ENCODE measurements at places on chromosomes 2 and 18. TPM values are rescaled to one million over a fixed set of nuclear protein-coding genes. Genes with fewer than 3 reads are reported as not detected.

- DNase-seq: no peak
Observed at GRCh38 chr2:119696494-119697030, 17.6 kb downstream of the TMEM177 start.

DNA sequence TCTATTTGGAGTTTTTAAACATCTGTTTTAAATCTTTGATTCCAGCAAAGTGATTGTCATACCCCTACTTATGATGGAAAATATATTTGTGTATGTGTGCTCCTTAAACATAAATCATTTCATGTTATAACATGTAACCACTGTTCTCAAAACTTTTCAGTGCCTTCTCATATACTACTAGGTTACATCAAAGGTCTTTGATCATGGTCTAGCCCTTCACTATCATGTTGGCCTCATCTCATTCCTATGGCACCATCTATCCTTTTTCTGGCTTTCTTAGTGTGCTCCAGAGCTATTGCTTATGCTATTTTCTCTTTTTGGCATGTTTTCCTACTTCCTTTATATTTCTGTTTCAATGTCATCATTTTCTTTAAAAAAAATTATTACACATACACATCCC lies 367.9 kb upstream of the SLC39A10 start:
- no peak for DNase-seq

DNA sequence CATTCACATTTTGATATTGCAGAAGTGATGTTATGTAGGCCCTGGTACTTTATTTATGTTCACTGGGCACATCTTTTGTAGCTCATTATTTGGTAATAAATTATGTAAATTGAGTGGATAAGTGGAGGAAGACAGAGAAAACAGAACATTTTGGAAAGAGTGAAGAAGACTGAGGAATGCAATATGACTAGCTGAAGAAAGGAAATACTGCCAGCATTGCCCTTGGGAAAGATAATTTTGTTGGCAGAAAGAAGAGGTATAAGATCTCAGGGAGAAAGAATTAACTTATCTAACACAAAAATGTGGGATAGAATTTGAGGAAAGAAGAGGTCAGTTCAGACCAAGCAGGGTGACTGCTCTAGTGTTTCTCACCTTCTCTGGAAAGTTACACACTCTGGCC lies 118.8 kb downstream of the TTC27 start:
- DNase-seq: no peak

DNA sequence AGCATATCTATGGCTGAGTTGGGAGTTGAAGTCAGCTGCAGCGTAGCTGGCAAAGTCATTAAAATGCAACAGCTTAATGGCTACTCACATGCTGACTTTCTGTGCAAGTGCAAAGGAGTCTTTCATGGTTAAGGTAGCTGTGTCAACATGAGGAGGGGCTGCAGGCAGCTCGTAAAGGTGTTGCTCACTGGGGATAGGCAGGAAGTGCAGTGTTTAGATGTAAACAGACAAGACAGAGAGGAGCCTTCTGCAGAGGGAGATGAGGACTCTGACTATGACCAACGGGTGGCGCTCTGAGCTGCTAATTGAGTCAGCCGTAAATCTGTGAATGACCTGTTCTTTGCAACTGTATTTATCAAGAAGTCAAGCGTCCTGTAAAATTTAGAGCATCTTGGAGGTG lies 22.3 kb upstream of the CAVIN2 start:
- no peak for DNase-seq

DNA sequence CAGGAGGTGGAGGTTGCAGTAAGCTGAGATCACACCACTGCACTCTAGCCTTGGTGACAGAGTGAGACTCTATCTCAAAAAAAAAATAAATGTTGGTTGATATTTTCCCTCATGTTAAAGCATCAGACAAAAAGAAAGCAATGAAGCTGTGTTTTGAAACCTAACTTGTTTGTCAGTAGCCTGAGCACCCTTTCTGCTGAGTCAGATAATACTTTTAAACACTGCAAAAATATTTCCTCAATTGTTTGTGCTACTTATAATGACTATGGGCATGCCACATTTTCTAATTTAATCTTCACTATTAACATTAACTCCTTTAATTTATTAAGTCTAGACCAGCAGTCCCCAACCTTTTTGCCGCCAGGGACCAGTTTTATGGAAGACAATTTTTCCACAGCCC lies 236.3 kb upstream of the AGAP1 start:
- no peak for DNase-seq

GRCh38 chr2:142544173-142544572 lies 333.3 kb upstream of the KYNU start:
- DNase-seq: peak; percentile 31

- DNase-seq: no peak
Observed at GRCh38 chr18:23283916-23284430, 148.7 kb downstream of the CABLES1 start.

DNA sequence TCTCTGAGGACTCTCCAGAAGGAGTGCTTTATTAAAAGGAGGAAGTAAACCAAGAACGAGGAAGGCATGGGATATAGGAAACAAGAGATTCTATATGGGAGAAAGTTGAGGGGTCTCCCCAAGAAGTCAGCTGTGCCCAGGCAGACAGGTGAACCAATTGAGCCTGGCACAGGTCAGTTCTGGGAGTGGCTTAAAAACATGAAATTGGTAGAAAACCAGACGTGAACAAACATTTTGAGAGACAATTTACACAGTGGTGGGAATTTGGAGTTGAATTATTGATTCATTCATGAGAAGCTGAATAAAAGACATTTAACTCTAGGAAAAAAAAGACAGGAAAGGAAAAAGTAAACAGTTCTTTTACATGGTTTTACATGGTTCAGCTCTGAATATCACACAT lies 16.4 kb downstream of the PLEKHH2 start:
- no peak for DNase-seq

- DNase-seq: peak; percentile 63
Observed at GRCh38 chr2:231781798-231782726, 980 bp upstream of the PDE6D start.

- no peak for DNase-seq
Observed at GRCh38 chr2:137287913-137288639, 522.7 kb downstream of the THSD7B start.

DNA sequence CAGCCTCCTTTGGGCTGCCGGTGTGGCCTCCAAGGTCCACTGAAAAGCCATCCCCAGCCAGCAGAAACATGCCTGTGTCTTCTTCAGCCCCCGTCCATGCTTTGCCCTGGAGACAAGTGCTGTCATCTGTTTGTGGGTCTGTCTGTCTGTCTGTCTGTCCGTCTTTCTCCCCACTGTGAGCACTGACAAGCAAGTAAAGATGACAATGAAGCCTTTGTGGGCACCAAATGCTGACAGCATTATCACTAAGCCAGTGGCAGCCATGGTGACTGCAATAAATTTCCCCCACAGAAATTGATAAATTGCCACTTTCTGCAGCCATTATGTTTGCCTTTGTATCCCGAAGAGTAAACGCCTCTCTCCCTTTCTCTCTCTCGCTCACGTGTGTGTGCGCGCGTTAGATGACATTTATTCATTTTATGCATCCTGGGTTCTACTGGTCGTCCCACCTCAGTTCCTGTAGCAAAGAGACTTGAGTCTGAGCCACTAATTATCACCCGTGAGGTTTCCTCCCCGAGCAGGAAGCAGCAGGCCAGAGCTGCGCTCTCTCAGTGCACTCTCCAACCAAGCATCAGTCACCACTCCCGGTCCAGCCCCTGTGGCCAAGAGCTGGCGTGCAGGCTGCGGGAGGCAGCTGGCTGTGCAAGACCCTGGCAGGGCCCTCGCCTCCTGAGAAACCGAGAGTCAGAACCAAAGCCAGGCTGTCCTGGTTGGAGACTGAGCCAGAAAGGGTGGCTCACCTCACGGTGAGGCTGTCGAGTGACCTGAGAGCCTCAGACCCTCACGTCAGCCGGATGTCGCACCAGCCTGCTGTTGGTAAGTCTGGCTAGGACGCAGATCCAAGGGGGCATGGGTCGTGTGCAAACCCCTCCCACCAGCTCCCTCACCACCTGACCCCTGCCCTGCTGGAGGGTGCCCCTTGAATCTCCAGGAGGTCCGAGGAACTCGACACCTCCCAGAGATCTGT lies 6.9 kb downstream of the STEAP3 start:
- peak; percentile 86 for DNase-seq

GRCh38 chr18:54720620-54721019 lies 107.7 kb upstream of the RAB27B start:
- no peak for DNase-seq

DNA sequence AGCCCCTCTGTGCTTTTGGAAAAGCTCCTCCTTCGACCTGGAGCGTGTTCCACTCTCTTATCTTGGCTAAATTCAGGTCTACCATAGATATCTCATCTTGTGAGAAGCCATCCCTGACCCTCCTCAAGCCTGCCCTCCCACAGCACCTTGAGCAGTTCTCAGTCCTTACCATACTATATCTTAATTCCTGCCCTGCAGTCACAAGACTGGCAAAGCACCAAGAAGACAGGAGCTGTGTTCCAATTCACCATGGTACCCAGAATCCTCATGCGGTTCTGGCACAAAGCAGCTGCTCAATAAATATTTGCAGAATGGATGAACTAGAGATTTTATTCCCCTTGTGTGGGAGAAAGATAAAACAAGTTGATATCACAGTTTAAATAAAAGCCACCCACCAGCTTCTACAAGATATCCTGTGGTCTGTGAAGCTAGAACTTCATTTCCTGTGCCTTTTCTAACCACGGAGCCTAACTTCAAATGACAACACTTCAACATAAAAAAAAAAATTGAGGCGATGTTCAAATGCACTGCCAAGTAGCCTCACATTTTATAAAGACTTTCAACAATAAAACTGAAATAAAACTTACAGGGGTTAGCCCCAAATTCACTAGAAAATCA lies 19.5 kb downstream of the MARCHF4 start:
- no peak for DNase-seq

DNA sequence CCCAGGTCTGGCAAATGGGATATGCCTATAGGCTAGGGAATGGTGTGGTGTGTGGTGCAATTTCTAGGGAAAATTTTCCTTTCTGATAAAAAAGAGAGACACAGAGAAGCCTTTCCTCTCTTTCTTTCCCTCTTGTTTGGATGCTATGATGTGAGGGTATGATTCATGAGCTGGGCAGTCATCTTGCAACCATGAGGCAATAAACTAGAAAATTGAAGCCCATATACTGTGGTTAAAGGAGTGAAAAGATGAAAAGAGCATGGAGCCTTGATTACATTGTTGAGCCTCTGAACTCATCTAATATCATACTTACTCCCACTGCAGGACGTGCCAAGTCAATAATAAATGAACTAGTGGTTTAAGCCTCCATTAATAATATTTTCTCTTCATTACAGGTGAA lies 215.6 kb downstream of the HAUS1 start:
- no peak for DNase-seq

GRCh38 chr18:45343365-45343764 lies 271.9 kb upstream of the SLC14A2 start:
- DNase-seq: no peak

DNA sequence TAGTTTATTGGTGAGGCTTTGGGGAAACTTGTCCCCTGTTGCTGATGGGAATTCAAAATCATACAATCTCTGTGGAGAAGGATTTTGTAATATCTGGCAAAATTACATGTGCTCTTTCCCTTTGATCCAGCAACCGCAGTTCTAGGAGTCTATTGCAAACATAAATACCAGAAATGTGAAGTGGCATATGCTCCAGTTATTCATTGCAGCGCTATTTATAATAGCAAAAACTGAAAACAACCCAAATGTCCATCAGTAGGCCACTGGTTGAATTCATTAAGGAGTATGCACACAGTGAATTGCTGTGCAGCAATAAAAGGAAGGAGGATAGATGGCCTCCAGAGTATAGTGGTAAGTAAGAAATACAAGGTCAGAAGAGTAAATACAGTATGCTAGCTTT lies 76.5 kb downstream of the HNRNPLL start:
- no peak for DNase-seq

ACTR1B gene
- 44.9 TPM for total RNA-seq

WNT10A gene
- not detected for total RNA-seq

CHRNG gene
- not detected for total RNA-seq

PRKAG3 gene
- under 0.01 TPM for total RNA-seq

GPR75 gene
- total RNA-seq: 1.8 TPM

IMPACT gene
- 34.7 TPM for total RNA-seq

STON1 gene
- total RNA-seq: 15.6 TPM

TSPYL6 gene
- total RNA-seq: not detected

SCN2A gene
- total RNA-seq: 5.0 TPM

EPB41L3 gene
- total RNA-seq: 0.88 TPM

TCF23 gene
- not detected for total RNA-seq

DCDC2C gene
- total RNA-seq: not detected
